ENCODE measurements at places on chromosomes 2 and 18. TPM values are rescaled to one million over a fixed set of nuclear protein-coding genes. Genes with fewer than 3 reads are reported as not detected.

GKN1 gene
- not detected for total RNA-seq

IL36B gene
- not detected for total RNA-seq

CRACDL gene
- 11.1 TPM for total RNA-seq

SIGLEC15 gene
- 0.19 TPM for total RNA-seq

SPR gene
- total RNA-seq, result 40.2 TPM

PLA2R1 gene
- 32.0 TPM for total RNA-seq

HRH4 gene
- total RNA-seq, result 0.10 TPM

GAREM1 gene
- 0.65 TPM for total RNA-seq

LRP1B gene
- under 0.01 TPM for total RNA-seq

CFAP65 gene
- not detected for total RNA-seq

TCF7L1 gene
- 8.3 TPM for total RNA-seq

GCG gene
- total RNA-seq, result not detected

UGT1A9 gene
- not detected for total RNA-seq

TMEM127 gene
- 41.2 TPM for total RNA-seq

LINC00305 gene
- total RNA-seq, result not detected

SNTG2 gene
- total RNA-seq, result not detected

EPB41L3 gene
- total RNA-seq, result 60.9 TPM

FBXO48 gene
- total RNA-seq, result 0.48 TPM

RMDN2 gene
- 1.6 TPM for total RNA-seq

SYT4 gene
- not detected for total RNA-seq

ZSCAN30 gene
- total RNA-seq, result 16.4 TPM

GPBAR1 gene
- total RNA-seq, result 0.10 TPM

ADAM23 gene
- total RNA-seq, result 4.5 TPM

Data from vein endothelial cell (primary cell).